ENCODE measurements at places on chromosomes 2 and 18.

DNA sequence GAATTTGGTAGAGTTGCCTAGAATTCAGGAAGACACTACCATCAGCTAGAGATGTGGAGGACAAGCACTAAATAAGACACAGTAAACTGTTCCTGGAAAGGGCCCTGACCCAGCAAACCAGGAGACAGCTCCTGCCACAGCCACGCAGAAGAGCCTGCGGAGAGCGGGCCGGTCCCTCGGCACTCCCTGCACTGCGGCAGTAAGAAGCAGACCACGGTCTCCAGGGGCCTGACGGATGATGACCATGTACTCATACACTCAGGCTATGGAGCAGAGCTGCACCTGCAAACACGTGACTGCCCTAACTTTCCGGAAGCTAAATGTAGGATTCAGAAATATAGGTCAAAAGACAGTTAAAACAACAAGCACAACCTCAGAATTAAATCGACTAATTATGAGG lies 72.9 kb downstream of the ZNF516 start:
- no peak for DNase-seq

DNA sequence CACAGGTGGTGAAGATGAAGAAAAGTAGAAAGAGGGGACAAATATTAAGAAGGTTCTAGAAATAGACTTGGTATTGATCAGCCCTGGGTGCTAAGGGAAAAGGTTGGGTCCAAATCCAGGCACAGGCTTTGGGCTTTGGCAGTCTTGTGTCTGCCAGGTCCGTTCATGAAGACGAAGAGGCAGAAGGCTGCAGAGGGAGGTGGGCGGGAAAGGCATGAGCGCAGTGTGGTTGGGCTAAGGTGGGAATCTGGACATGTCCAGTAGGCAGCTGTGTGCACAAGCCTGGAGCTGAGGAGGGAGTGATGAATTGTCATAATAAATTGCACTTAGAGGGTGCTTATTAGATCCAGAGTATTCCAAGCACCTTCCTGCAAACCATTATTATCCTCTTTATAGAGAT lies 105.7 kb upstream of the TEX51 start:
- no peak for DNase-seq

DNA sequence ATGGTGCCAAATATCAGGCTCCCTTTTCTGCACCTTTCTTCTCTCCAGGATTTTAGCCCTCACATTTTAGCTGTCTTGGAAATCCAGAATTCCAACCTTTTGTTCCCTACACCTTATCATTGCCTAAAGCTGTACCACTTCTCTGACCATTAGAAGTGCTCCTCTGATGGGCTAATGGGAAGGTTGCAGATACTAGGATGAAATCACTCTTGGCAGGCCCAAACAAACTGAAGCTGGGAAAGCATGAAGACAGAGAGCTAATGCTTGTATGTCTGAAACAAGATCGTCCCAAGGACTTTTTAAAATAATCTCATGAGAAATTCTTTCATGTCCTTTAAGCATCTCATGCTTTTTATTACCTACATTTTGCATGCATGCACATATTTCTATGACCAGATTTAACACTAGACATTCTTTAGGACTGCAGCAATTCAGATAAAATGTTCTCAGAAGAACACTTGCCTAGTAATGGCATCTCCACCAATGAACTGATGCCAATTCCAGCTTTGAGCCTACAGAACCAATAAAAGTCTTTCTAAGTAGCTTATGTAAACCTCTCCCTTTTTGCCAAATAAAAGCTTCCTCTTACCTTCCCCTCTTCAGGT lies 98.4 kb upstream of the OSR1 start:
- no peak for DNase-seq

- no peak for DNase-seq
Observed at GRCh38 chr2:172086241-172087206, 1.2 kb downstream of the DLX1 start.

GRCh38 chr2:85628658-85629057 lies 12.7 kb downstream of the USP39 start:
- no peak for DNase-seq

DNA sequence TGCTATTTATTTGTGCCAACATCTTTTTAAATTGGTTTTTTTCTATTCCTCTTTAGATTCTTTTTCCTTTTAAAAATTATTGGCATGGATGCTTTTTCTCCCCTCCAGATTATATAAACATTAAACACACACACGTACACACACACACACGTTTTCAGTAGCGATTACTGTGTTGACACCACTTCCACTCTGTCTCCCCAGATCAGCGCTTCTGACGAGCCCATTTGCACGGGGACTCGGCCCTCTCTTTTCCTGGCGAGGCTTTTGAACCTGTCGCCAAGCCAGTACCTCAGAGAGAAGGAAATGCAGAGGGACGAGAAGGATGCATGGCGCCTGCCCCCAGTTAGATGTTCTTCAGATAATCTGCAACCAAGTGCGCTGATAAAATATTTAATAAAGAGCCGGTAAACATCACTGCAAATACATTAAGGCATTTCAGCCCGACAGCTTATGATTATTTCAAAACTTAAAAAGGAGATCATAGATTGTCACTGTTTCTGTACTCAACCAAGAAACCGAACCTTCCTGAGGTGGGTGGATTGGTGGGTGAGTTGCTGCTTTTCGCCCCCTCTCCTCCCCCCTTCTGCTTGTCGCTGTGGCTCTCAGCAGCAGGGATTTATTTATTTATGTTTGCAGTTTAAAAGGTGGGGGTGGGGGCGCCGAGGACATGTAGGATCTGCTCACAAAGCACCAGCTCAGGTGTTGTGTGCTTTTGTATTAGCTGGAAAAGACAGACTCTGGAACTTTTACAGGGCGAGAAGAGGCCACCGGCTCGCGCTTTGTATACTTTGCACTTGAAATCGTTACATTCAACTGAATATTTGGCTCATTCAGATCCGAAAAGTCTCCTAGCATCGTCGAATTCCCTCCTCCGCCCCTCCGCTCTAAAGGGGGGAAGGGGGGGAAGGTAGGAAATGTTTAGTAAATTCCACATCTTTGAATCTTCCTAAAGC lies 787 bp upstream of the TBR1 start:
- DNase-seq: no peak

GRCh38 chr2:198385856-198386255 lies 581.5 kb downstream of the PLCL1 start:
- no peak for DNase-seq

- no peak for DNase-seq
Observed at GRCh38 chr2:23745068-23745725, 181.7 kb downstream of the ATAD2B start.

GRCh38 chr2:237909801-237910475 lies 50.5 kb downstream of the RAMP1 start:
- no peak for DNase-seq
